ENCODE measurements at places on chromosomes 7 and 10. TPM values are rescaled to one million over a fixed set of nuclear protein-coding genes. Genes with fewer than 3 reads are reported as not detected.

GRCh38 chr7:50272808-50273207, 31.7 kb upstream of the IKZF1 start:
- no peak overlapping the region for H3K4me3 ChIP-seq
- no peak overlapping the region for H3K27ac ChIP-seq
- no peaks in the 10 kb centered on the region for H3K4me1 ChIP-seq
- H3K27me3 ChIP-seq = no peaks in the 10 kb centered on the region
- no peaks in the 10 kb centered on the region for H3K36me3 ChIP-seq

GRCh38 chr10:51932530-51932929, 233.1 kb upstream of the CSTF2T start:
- H3K4me1 ChIP-seq = peaks cover 10% of the 10 kb centered on the region
- no peak for DNase-seq

ACHE gene
- 1.7 TPM for total RNA-seq

DNA sequence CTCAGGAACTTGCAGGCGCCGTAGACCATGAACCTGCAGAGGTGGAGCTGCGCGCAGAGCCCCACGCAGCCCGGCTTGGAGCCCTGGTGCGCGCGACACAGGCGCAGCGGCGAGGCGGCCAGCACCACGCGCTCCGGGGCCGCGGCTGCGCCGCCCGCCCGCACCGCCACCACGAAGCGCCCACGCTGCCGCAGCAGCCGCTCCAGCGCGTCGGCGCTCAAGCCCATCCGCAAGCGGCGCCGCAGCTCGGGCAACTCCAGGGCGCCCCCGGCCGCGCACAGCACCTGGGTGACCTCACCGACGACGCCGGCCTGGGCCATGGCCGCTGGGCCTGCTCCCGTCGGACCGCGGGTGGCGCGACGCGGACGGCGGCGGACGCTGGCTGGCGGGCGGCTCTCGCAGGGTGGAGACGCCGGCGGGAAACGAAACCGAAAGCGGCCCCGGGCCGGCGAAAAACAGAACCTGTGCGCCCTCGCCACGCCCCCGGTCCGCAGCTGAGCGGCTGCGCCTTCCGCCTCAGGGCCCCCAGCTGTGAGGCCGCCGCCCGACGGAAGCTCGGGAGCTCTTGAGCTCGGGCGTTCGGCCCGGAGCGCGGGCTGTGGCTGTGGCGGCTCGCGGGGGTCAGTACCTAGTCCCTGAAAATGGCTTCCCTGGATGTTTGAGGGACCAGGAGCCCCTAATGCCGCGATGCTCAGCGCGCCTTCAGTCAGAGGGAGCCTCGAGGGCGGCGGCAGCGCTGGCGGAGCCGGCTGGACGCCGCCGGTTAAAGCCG, at the start of gene PARP12:
Gene PARP12, minus strand, starts transcription at position 424 of the 772 bp plus-strand sequence. Its CDS starts 104 bp downstream, at position 320.
- H3K27ac ChIP-seq = no peak within 1 kb of the TSS
- peaks cover 54% of the 10 kb centered on the region for H3K27me3 ChIP-seq
- H3K4me1 ChIP-seq = no peaks in the 10 kb centered on the region
- H3K36me3 ChIP-seq = peaks cover 21% of the 10 kb centered on the region

FBXL13 gene
- total RNA-seq = 2.1 TPM

- H3K4me3 ChIP-seq = no peak overlapping the region
- H3K27me3 ChIP-seq = no peaks in the 10 kb centered on the region
- DNase-seq = no peak
Measured at GRCh38 chr7:1725199-1725690, 55.2 kb downstream of the ELFN1 start.

CUBN gene
- 2.2 TPM for total RNA-seq

ARID5B gene
- 10.1 TPM for total RNA-seq

GRCh38 chr10:35752469-35753461, 110.7 kb upstream of the FZD8 start:
- H3K36me3 ChIP-seq = no peaks in the 10 kb centered on the region
- H3K27ac ChIP-seq = no peak overlapping the region
- no peak overlapping the region for H3K4me3 ChIP-seq
- DNase-seq = no peak
- no peaks in the 10 kb centered on the region for H3K27me3 ChIP-seq

DNA sequence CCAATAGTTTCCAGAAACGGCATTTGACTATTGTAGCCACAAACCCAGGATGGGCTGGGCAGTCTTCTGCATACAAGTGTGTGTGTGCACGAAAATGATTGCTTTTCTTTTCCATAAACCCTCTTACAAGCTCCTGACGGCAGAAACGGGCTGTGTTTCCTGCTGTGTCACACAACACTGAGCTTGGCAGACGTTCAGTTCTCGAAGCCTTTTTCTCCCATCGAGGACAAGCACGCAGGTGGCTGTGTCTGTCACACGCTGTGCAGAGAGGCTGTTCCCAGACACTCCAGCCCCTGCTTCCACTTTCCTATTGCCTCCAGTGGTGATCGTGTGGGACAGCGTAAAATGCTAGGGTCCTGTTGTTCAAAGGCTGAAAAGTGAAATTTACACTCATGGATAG, 32.1 kb downstream of the RBAK start:
- no peak overlapping the region for H3K27ac ChIP-seq
- H3K4me3 ChIP-seq = no peak overlapping the region
- H3K36me3 ChIP-seq = no peaks in the 10 kb centered on the region
- no peaks in the 10 kb centered on the region for H3K4me1 ChIP-seq
- no peak for DNase-seq
- peaks cover 32% of the 10 kb centered on the region for H3K27me3 ChIP-seq

GRCh38 chr7:40297741-40298311, 163.0 kb downstream of the SUGCT start:
- H3K27ac ChIP-seq = no peak overlapping the region
- no peak overlapping the region for H3K4me3 ChIP-seq
- no peaks in the 10 kb centered on the region for H3K27me3 ChIP-seq

CAV2 gene
- 1.9 TPM for total RNA-seq

MRC1 gene
- total RNA-seq = not detected

GRCh38 chr7:18846765-18847215, 270.6 kb downstream of the TWIST1 start:
- H3K27ac ChIP-seq = no peak overlapping the region
- no peaks in the 10 kb centered on the region for H3K36me3 ChIP-seq
- H3K27me3 ChIP-seq = no peaks in the 10 kb centered on the region
- H3K4me1 ChIP-seq = peaks cover 3% of the 10 kb centered on the region
- DNase-seq = no peak
- H3K4me3 ChIP-seq = no peak overlapping the region

DNA sequence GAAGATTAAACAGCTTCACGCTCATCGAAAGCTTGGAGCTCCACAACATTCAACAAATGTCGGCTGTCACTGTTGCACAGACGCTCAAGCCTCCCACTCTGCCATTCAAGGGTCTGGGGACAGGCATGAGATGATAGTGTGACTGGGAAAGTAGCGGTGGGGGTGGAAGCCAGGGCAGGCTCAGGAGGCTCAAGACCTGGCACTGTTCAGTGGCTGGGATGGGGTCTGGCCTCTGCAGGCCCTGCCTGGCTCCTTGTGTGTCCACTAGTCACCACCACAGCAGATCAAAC, 13.5 kb upstream of the GTPBP4 start:
- H3K27me3 ChIP-seq = no peaks in the 10 kb centered on the region
- H3K36me3 ChIP-seq = peaks cover 16% of the 10 kb centered on the region
- no peak overlapping the region for H3K27ac ChIP-seq
- peaks cover 8% of the 10 kb centered on the region for H3K4me1 ChIP-seq
- H3K4me3 ChIP-seq = no peak overlapping the region

- peaks cover 71% of the 10 kb centered on the region for H3K27me3 ChIP-seq
- no peak for DNase-seq
- no peak overlapping the region for H3K27ac ChIP-seq
Measured at GRCh38 chr10:133225707-133226191, 4.3 kb upstream of the UTF1 start.

- no peak for DNase-seq
- H3K4me3 ChIP-seq = no peak overlapping the region
- H3K36me3 ChIP-seq = peaks cover 12% of the 10 kb centered on the region
- no peaks in the 10 kb centered on the region for H3K4me1 ChIP-seq
- peaks cover 6% of the 10 kb centered on the region for H3K27me3 ChIP-seq
Measured at GRCh38 chr10:99869581-99870122, 87.2 kb downstream of the ABCC2 start.

DNA sequence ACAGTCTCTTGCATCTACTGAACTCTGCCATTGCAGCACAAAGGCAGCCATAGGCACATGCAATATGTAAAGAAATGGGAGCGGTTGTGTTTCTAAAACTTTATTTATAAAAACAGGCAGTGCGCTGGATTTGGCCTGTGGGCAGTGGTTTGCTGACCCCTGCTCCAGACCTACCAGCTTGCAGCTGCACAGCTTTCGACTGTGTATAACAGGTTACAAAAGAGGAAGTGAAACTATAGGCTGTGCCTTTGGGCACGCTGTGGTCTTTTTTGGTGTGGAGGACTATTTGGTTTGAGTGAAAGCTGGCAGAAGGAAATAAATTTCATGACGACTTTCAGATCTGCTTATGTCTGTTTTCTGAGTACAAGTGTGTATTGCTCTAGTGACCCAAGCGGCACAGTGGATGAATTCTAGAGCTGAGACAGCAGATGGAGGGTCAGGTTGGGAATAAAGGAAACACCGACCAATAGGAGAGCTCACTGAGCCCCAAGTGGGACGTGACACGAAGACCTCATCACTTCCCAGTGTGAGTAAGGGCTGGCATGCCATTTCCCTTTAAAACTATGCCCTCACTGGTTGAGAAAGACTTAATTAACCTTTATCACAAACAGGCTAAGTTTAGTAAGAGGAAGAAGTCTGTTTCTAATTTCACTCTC, 152.7 kb downstream of the ANK3 start:
- H3K36me3 ChIP-seq = no peaks in the 10 kb centered on the region
- no peaks in the 10 kb centered on the region for H3K27me3 ChIP-seq
- H3K27ac ChIP-seq = no peak overlapping the region
- H3K4me3 ChIP-seq = no peak overlapping the region

GRCh38 chr10:43461950-43462349, 25.0 kb downstream of the ZNF487 start:
- peak; percentile 26 for DNase-seq
- peak overlapping the region; percentile 3 for H3K4me3 ChIP-seq
- H3K4me1 ChIP-seq = peaks cover 10% of the 10 kb centered on the region
- no peaks in the 10 kb centered on the region for H3K27me3 ChIP-seq

DNA sequence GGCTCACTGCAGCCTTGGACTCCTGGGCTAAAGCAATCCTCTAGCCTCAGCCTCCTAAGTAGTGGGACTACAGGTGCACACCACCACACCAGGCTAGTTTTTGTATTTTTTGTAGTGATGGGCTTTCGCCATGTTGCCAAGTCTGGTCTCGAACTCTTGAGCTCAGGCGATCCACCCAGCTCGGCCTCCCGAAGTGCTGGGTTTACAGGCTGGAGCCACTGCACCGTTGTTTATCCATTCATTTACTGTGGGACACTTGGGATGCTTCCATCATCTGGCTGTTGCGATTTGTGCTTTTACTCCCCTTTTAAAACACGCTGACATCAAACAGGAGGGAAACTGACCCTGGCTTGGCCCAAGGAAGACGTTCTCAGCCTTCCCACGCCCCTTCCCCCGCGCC, 30.5 kb upstream of the SMARCD3 start:
- no peak for DNase-seq
- peaks cover 22% of the 10 kb centered on the region for H3K27me3 ChIP-seq
- peaks cover 18% of the 10 kb centered on the region for H3K4me1 ChIP-seq
- H3K36me3 ChIP-seq = no peaks in the 10 kb centered on the region
- no peak overlapping the region for H3K27ac ChIP-seq

- DNase-seq = no peak
- no peak overlapping the region for H3K4me3 ChIP-seq
- H3K27me3 ChIP-seq = peaks cover 19% of the 10 kb centered on the region
- no peak overlapping the region for H3K27ac ChIP-seq
- H3K36me3 ChIP-seq = peaks cover 6% of the 10 kb centered on the region
Measured at GRCh38 chr10:81865581-81865980, 9.4 kb upstream of the NRG3 start.

DNA sequence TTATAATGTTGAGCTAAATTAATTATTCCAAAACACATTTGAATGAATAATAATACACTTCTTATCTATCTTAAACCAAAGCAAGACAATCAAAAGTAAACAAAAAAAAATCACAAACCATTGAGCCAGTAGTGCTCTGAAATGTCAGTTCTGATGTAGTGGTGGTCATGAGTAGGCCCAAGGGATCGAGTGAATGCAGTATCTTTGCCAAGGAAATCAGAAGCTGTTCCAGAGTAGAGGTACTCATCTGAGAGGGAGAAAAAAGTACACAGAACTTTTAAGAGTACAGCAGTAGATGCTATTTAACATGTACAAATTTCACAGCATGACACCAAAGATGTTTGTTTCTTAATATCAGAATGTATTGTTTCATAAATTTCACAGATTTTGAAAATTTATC, 121.5 kb downstream of the SEMA3D start:
- DNase-seq = no peak
- no peaks in the 10 kb centered on the region for H3K27me3 ChIP-seq
- H3K4me3 ChIP-seq = no peak overlapping the region
- H3K4me1 ChIP-seq = peaks cover 39% of the 10 kb centered on the region
- H3K27ac ChIP-seq = no peak overlapping the region

GRCh38 chr10:71080381-71081228, 131.8 kb upstream of the UNC5B start:
- H3K27me3 ChIP-seq = no peaks in the 10 kb centered on the region
- no peaks in the 10 kb centered on the region for H3K36me3 ChIP-seq
- peaks cover 7% of the 10 kb centered on the region for H3K4me1 ChIP-seq

DNA sequence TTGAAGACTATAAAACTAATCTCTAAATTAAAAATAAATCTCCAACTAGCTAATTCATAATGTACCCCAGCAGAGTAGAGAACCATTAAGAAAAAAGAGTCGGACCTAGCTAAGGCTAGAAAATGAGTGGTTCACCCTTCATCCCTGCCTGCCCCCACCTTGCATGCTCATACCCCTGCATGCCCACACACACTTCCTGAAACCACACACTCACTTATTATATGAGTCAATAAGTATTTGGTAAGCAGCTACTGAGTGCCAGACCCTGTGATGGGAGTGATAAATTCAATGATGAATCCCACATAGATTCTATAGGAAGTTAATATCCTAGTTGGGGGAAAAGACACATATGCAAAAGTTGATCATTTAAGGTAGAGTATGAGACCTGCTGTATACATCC, 152.9 kb upstream of the INHBA start:
- H3K4me1 ChIP-seq = no peaks in the 10 kb centered on the region
- H3K27me3 ChIP-seq = no peaks in the 10 kb centered on the region
- H3K27ac ChIP-seq = no peak overlapping the region
- no peaks in the 10 kb centered on the region for H3K36me3 ChIP-seq
- H3K4me3 ChIP-seq = no peak overlapping the region
- no peak for DNase-seq

DNA sequence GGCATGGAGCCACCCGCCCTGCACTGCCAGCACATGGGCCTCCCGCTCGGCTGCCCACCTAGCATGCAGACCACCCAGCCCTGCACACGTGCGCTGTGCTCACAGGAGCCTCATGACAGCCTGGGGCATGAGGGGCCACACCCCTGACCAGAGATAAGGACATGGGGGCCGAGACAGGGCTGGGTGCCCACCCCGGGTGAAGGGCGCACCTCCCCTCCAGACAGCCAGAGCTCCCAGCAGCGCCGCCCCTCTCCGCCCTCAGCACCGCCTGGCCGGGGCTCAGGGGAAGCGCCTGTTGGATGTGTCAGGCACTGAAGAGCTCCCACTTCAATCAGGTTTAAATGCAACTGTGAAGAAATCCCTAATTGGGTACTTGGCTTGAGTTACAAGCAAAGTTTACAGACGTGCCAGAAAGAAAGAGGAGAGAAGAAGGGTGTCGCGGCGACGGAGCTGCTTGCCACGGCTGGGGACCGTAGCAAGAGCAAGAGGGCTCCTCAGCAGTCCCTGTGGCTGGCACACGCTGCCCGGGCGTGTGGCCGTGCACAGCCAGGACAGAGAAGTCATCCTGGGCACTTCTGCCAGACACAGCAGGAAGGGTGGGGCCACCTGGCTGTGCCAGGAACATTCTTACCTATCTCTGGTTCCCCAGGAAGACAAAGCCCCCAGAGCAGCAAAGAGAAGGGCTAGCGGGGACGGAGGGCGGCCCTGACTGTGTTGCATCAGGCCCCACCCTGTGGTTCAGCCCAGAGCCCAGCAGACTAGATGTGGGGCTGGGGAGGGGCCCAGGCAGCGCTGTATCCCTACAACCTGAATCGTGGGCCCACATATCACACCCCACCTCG, 247.4 kb downstream of the ELFN1 start:
- DNase-seq = no peak
- peaks cover 4% of the 10 kb centered on the region for H3K4me1 ChIP-seq
- no peak overlapping the region for H3K27ac ChIP-seq

Measured in neural crest cell (in vitro differentiated cells).